ENCODE measurements at places on chromosomes 11 and 22. TPM values are rescaled to one million over a fixed set of nuclear protein-coding genes. Genes with fewer than 3 reads are reported as not detected.

DNA sequence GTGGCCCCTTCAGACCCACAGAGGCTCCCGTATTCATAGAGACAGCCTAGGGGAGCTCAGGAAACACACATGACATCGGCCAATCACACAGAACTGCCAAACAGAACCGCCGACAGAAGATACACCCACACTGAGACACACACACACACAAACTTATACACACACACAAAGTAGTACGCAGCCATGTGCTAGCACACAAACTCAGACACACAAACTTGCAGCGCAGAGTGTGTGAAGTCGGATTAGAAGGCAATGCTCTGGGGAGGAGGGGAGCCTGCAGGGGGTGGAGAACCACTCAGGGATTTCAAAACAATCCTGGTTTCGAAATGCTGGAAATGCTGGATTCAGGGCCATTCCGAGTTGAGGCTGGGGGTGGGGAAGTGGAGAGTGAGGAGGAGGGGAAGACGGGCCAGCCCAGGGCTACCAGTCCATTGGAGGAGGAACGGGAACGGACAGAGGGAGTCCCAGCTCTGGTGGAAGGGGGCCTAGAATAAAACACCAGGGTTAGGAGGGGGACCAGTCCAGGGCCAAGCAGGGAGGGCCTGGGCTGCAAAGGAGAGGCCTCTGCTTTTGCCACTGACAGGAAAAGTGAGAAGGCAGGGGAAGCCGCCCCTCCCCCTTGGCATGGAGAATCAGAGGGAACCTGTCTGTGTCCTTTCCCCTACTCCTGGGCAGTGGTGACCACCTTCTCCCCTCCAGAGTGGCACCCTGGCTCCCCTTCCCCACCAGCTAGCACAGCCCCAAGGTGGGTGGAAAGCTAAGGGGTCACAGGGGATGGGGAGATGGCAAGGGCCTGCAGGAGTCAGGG is 4.4 kb downstream of the BCL9L start:
- peak overlapping the region; percentile 87 for H3K4me3 ChIP-seq
- peak overlapping the region; percentile 98 for H3K27ac ChIP-seq
- H3K36me3 ChIP-seq, result peaks cover 13% of the 10 kb centered on the region
- DNase-seq, result peak; percentile 40
- H3K4me1 ChIP-seq, result peaks cover 56% of the 10 kb centered on the region

DNA sequence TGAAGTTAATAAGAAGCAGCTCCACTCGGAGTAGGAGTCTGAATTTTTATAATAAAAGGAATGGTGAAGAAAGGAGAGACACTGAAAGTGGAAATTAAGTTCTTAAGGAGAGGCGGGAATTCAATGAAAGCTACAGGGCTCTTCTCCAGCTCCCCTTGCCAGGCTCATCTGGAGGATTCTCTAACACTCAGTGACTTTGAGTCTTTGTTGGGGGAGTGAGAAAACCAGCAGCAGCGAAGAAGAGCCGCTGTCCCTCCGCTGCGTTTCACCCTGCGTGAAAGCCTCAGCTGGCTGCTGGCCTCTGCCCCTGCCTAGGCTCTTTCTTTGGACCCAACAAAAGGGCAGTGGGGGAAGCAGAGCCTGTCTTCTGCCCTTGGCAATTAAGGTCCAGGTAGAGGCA is 113.0 kb downstream of the NTM start:
- no peaks in the 10 kb centered on the region for H3K4me1 ChIP-seq
- DNase-seq, result no peak
- no peak overlapping the region for H3K27ac ChIP-seq
- H3K4me3 ChIP-seq, result no peak overlapping the region

DNA sequence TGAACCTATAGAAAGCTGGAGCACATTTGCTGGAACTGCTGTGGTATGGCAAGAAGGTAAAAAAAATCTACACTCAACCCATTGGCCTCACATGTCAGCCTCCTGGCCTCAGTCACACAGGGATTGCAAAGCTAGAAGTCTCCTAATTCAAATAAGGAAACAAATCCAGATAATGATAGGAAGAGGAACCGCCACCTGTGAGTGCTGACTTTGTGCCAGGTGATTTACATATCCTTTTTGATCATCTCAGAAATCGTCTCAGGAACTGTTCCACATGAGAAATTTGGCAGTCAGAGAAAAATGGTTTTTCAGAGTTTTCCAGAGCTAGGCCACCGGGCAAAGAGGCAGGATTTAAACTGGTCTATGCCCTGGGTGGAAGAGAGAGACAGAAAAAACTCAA is 986 bp downstream of the NLRP10 start:
- H3K4me1 ChIP-seq, result no peaks in the 10 kb centered on the region
- no peak for DNase-seq
- no peaks in the 10 kb centered on the region for H3K36me3 ChIP-seq
- H3K27ac ChIP-seq, result no peak overlapping the region
- no peak overlapping the region for H3K4me3 ChIP-seq

DNA sequence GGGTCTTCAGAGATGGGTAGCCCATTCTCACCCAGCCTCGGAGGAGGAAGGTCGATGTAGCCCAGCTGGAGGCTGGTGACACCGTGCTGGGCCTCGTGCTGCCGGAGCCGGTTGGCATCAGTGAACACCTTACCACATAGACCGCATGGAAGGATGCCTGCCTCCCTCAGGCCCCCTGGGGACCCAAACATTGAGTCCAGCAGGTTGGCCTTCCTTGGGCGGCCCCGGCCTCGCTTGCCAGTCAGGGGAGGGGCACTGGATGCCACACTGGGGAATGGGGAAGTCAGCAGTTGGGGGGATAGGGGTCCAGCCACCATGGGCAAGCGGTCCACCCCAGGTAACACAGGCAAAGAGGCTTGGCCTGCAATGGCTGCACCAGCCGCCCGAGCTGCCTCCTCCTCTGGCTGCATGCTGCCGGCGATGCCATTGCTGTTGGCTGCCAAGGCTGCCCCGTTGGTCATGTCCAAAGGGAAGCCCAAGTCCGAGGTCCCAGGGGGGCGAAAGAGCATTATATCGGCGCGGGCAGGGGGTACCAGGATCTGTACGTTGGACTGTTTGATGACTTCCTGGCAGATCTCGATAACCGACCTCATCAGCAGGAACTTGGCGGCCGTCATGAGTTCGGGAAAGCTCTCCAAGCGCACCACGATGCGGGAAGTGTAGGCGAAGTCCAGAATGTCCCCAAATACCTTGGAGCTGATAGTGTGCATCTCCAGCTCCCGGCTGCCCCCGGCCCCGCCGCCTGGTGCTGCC is 1.4 kb downstream of the PATZ1 start:
- H3K27me3 ChIP-seq, result no peaks in the 10 kb centered on the region
- H3K4me3 ChIP-seq, result peak overlapping the region; percentile 90
- peak; percentile 53 for DNase-seq
- peaks cover 50% of the 10 kb centered on the region for H3K4me1 ChIP-seq

- no peak for DNase-seq
- no peaks in the 10 kb centered on the region for H3K36me3 ChIP-seq
- H3K4me3 ChIP-seq, result no peak overlapping the region
- peaks cover 28% of the 10 kb centered on the region for H3K4me1 ChIP-seq
- H3K27ac ChIP-seq, result no peak overlapping the region
- no peaks in the 10 kb centered on the region for H3K27me3 ChIP-seq
These were observed 5.9 kb downstream of the FAM118B start for GRCh38 chr11:126217491-126217890.

SNX32 gene
- total RNA-seq, result 1.5 TPM

SSTR3 gene
- total RNA-seq, result 28.6 TPM

- H3K4me1 ChIP-seq, result peaks cover 10% of the 10 kb centered on the region
- no peaks in the 10 kb centered on the region for H3K36me3 ChIP-seq
- no peak overlapping the region for H3K4me3 ChIP-seq
- no peaks in the 10 kb centered on the region for H3K27me3 ChIP-seq
- H3K27ac ChIP-seq, result no peak overlapping the region
These were observed 5.6 kb upstream of the SMCO4 start for GRCh38 chr11:93548679-93549319.

All from activated naive CD4-positive, alpha-beta T cell treated with anti-CD3 and anti-CD28 coated beads for 36 hours (primary cell).